ENCODE measurements at places on chromosomes 5 and 9. TPM values are rescaled to one million over a fixed set of nuclear protein-coding genes. Genes with fewer than 3 reads are reported as not detected.

DNA sequence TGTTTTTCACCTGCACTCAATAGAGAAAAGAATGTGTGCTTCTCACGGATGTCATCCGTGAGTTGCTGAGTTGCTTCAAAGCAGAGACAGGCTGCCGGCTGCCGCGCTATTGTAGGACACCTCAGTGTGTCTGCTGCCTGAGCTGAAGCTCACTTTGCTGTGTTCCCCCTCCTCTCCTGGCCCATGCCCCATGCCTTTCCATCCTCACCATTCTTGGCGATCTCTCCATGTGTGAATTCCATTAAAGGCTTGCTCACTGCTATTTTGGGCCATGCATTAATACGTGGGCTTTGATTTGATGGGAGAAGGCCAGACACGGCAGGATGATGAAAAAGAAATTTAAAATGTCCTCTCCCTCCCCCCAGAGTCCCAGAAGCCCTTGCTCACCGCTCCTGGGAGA is 14.5 kb downstream of the ADAM19 start:
- no peak for DNase-seq
- peaks cover 4% of the 10 kb centered on the region for H3K36me3 ChIP-seq
- no peak overlapping the region for H3K4me3 ChIP-seq
- no peaks in the 10 kb centered on the region for H3K27me3 ChIP-seq
- H3K27ac ChIP-seq: no peak overlapping the region
- H3K4me1 ChIP-seq: peaks cover 53% of the 10 kb centered on the region

The FBP1 gene
- 5.7 TPM for total RNA-seq

GRCh38 chr9:14961372-14962068 is 51.3 kb upstream of the FREM1 start:
- H3K4me1 ChIP-seq: peaks cover 6% of the 10 kb centered on the region
- peak overlapping the region; percentile 66 for H3K27ac ChIP-seq
- no peak for DNase-seq
- no peak overlapping the region for H3K4me3 ChIP-seq
- H3K36me3 ChIP-seq: no peaks in the 10 kb centered on the region

- peaks cover 6% of the 10 kb centered on the region for H3K4me1 ChIP-seq
- no peak overlapping the region for H3K4me3 ChIP-seq
Measured at GRCh38 chr5:57850109-57850508, 367.5 kb upstream of the ACTBL2 start.

The QSOX2 gene
- total RNA-seq: 33.2 TPM

DNA sequence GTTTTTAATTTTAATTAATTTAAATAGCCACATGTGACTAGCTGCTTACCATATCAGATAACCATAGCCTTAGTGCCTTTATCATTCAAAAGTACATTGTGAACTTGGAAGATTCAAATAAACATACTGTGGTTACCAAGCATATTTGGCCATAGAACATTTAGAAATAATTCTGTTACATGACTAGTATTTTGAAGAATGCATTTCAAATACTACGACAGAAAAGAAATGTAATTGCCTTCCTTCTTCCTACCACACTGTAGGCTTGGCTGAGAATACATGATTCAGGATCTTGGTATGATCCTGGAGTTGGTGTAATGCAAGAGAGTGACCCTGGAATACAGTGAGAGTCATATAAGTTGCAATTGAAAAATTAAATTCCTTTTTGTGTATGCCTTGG is 109.7 kb upstream of the PCA3 start:
- H3K27ac ChIP-seq: no peak overlapping the region
- no peak for DNase-seq
- peaks cover 47% of the 10 kb centered on the region for H3K4me1 ChIP-seq
- no peak overlapping the region for H3K4me3 ChIP-seq
- H3K27me3 ChIP-seq: no peaks in the 10 kb centered on the region

DNA sequence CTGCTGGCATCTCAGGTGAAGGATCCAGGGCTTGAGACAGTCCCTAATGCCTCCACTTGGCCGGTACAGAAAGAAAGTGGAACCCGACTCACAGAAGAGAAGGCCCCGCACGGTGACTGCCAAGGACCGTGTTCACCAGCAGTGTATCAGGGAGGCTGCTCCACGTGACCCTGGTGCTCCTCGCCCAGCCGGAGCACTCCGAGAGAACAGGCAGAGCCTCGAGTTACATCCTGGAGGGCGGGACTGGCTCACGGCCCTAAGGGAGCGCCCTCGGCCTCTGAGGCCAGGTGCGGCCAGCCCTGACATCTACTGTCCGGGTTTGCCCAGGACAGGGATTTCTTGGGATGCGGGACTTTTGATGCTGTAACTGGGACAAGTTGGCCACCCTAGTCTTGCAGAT is 104.0 kb upstream of the SARDH start:
- no peaks in the 10 kb centered on the region for H3K27me3 ChIP-seq
- no peak overlapping the region for H3K27ac ChIP-seq
- H3K36me3 ChIP-seq: no peaks in the 10 kb centered on the region
- H3K4me1 ChIP-seq: peaks cover 33% of the 10 kb centered on the region

- H3K4me3 ChIP-seq: no peak overlapping the region
- no peaks in the 10 kb centered on the region for H3K27me3 ChIP-seq
- no peak overlapping the region for H3K27ac ChIP-seq
- DNase-seq: no peak
Measured at GRCh38 chr5:17796757-17797396, 162.6 kb downstream of the TAF11L14 start.

GRCh38 chr5:30891660-30892059 is 301.8 kb upstream of the CDH6 start:
- H3K27me3 ChIP-seq: no peaks in the 10 kb centered on the region
- no peak for DNase-seq

The SLC6A7 gene
- total RNA-seq: not detected

DNA sequence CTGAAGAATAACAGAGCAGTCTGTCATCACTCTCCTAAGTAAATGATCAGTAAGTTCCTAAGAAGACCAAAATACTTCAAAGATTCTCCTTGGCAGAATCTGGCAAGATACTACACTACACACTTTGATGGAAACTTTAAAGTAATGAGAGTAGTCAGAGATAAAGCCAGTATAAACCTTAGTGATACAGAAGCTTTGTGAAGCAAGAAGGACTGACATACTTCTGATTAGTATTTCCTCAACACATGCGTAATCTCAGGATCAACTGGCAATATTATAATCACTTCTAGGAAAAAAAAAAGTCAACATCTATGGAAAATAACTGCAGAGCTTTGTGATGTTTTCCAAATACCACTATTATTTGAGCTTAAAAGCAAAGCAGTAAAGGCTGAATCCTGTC is 34.0 kb upstream of the ADAMTS19 start:
- DNase-seq: no peak
- H3K36me3 ChIP-seq: no peaks in the 10 kb centered on the region
- H3K27me3 ChIP-seq: no peaks in the 10 kb centered on the region
- H3K27ac ChIP-seq: no peak overlapping the region
- no peaks in the 10 kb centered on the region for H3K4me1 ChIP-seq

DNA sequence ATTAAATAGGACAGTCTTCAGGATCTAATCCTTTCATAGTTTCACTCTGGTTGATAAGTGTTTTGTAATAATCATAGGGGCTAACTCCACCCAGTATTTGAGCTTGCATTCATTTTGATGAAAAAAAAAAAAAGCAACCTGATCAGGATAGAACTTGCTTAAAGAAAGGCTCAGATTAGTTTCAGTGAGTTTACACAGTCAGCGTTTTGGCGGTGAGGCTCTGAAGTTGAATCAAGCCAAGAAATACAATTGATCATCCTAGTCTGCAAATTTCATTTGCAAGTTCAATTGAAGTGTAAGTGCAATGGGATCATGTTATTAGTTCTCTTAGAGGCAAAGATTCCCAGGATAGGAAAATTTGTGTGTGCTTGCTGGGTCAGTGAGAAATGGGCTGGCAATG is 159.7 kb upstream of the ELL2 start:
- no peaks in the 10 kb centered on the region for H3K27me3 ChIP-seq
- H3K4me1 ChIP-seq: peaks cover 19% of the 10 kb centered on the region
- no peak overlapping the region for H3K4me3 ChIP-seq
- no peaks in the 10 kb centered on the region for H3K36me3 ChIP-seq

DNA sequence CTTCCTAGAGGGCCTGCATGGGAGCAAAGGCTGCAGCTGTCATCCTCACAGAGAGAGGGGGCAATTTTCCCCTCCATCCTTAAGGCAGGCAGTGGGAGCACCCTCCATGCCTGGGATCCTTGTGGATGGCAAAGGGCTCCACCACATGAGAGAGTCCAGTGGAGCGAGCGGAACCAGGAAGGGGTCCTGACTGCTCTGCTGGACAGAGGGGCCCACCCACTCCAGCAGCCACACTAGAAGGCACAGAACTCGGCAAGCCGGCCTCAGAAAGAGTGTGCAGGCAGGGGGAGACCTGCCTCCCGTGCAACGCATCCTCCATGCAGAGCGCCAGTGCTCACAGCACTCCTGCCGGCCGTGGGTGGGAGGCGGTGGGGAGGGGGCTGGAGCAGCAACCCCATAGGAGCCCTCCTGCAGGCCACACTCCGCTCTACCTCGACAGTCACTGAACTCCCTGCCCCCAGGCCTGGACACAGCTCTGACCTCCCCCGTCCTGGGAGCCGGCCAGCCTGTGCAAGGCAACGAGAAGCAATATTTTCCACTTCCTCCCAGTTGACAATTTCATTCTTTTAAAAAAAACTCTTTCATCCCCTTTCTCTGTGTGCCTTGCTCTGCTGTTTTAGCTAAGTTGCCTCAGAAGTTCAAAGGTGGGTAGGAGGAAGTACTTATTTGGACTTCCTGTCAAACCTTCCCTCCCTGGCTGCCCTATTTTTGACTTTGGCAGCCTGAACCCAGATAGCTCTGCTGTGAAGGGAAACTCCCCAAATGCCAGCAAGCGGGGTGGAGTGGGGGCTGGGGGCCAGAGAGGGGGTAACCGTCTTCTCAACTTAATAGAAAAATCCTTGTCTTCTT is 5.3 kb upstream of the LCP2 start:
- H3K4me1 ChIP-seq: peaks cover 32% of the 10 kb centered on the region
- peak; percentile 20 for DNase-seq
- no peak overlapping the region for H3K4me3 ChIP-seq
- H3K27me3 ChIP-seq: no peaks in the 10 kb centered on the region
- no peaks in the 10 kb centered on the region for H3K36me3 ChIP-seq
- H3K27ac ChIP-seq: no peak overlapping the region

DNA sequence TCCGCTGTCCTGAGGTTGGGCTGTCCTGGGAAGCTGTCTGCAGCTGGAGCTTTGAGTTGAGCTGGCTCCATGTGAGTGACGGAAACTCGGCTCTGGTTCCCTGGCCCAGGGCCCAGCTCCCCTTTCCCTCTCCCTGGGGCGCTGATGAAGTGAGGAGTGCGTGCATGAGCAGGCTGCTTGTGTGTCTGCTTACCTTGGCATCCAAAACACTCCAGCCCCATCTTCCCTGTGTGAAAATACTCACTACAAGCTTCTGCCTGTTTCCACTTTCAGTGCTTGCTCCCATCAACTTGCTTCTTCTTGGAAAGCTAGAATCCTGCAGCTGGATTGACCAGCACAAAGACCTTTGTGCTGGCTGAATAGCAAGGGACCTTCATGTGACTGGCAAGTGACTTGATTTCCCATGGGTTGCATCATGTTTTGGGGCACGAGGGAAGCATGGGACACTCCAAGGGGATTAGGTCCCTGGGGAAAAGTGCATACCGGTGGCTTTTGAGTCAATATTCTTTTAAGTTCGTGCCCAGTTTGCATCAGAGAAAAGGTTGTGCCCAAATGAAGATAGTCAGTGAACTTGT is 198.1 kb downstream of the GADD45G start:
- no peak overlapping the region for H3K4me3 ChIP-seq
- H3K4me1 ChIP-seq: peaks cover 31% of the 10 kb centered on the region
- H3K36me3 ChIP-seq: peaks cover 3% of the 10 kb centered on the region
- H3K27ac ChIP-seq: no peak overlapping the region

The ACOT12 gene
- total RNA-seq: not detected

GRCh38 chr9:34413231-34413852 is 36.6 kb upstream of the MYORG start:
- DNase-seq: peak; percentile 78
- no peak overlapping the region for H3K4me3 ChIP-seq
- H3K4me1 ChIP-seq: no peaks in the 10 kb centered on the region

The SLC45A2 gene
- total RNA-seq: not detected

DNA sequence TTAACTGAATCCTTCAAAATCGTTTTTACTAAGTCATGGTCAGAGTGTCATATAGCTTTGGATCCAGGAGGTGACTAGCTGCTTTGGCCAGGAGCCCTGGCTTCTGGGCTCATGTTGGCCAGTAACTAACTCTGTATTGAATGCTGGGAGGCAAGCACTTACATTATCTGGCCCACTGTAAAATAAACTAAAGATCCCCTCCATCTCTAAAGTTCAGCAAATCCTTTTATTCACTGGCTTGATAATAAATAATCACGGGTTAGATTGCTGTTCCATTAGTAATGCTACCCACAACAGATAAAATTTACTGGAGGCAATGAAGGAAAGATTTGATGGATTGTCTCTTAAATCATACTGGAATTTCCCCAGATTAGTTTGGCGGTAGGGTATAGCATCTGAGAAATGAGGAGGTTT is 382.2 kb upstream of the TLE4 start:
- H3K4me1 ChIP-seq: no peaks in the 10 kb centered on the region
- no peak overlapping the region for H3K4me3 ChIP-seq
- H3K36me3 ChIP-seq: peaks cover 8% of the 10 kb centered on the region
- H3K27ac ChIP-seq: no peak overlapping the region
- H3K27me3 ChIP-seq: no peaks in the 10 kb centered on the region

The IL33 gene
- total RNA-seq: not detected

DNA sequence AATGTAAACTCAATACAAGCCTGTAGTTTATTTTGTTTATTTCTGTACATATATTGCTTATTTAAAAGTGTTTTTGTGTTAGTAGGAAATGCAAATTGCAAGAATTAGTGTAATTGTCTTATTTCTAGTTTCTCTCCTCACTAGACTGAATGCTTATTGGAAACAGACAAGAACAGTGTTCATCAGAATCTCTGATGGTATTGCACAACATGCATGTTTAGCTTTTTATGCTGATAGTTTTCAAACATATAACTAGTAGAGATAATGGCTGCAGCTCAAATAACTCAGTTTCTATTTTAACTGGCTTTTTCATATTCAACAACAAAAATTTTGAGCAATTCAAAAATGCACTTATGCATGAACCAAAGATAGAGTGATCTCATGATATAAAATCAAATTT is 68.8 kb upstream of the HTR4 start:
- peaks cover 20% of the 10 kb centered on the region for H3K4me1 ChIP-seq
- H3K36me3 ChIP-seq: no peaks in the 10 kb centered on the region
- H3K27ac ChIP-seq: no peak overlapping the region
- H3K4me3 ChIP-seq: no peak overlapping the region
- no peak for DNase-seq
- peaks cover 22% of the 10 kb centered on the region for H3K27me3 ChIP-seq

The PCDHA7 gene
- total RNA-seq: 2.7 TPM

GRCh38 chr9:131552030-131552429 is 6.7 kb downstream of the PRRT1B start:
- peaks cover 87% of the 10 kb centered on the region for H3K27me3 ChIP-seq
- H3K27ac ChIP-seq: no peak overlapping the region
- H3K4me3 ChIP-seq: no peak overlapping the region
- peaks cover 22% of the 10 kb centered on the region for H3K36me3 ChIP-seq

Data from WTC11 (cell line).